HFFc6 (cell line): ENCODE measurements at places on chromosomes 3 and 15. TPM values are rescaled to one million over a fixed set of nuclear protein-coding genes. Genes with fewer than 3 reads are reported as not detected.
A peak's percentile ranks its signal among the peaks of the same experiment; 100 is the strongest.

Gene CCDC51
- 10.1 to 15.7 TPM (median 13.6 TPM) in 3 replicates for total RNA-seq

Gene THUMPD3
- total RNA-seq: 43.4 and 52.5 TPM in 2 replicates

Gene SLC38A3
- total RNA-seq: 0.16 TPM in 1 of 3 replicates, not detected in the others

Gene PCSK6
- total RNA-seq: not detected in 3 replicates

Gene ACKR4
- 0.57 to 6.3 TPM (median 2.0 TPM) in 3 replicates for total RNA-seq

Gene ZBED2
- 0.09 to 0.18 TPM (median 0.10 TPM) in 3 replicates for total RNA-seq

Gene SEMA3B
- total RNA-seq: 18.3 to 23.1 TPM (median 22.6 TPM) in 3 replicates

Gene PRR20G
- not detected in 3 replicates for total RNA-seq

Gene SLCO3A1
- total RNA-seq: 8.8 to 19.4 TPM (median 10.9 TPM) in 3 replicates

Gene MLH1
- total RNA-seq: 26.2 to 37.3 TPM (median 32.1 TPM) in 3 replicates

Gene CYP1A2
- not detected in 3 replicates for total RNA-seq

DNA sequence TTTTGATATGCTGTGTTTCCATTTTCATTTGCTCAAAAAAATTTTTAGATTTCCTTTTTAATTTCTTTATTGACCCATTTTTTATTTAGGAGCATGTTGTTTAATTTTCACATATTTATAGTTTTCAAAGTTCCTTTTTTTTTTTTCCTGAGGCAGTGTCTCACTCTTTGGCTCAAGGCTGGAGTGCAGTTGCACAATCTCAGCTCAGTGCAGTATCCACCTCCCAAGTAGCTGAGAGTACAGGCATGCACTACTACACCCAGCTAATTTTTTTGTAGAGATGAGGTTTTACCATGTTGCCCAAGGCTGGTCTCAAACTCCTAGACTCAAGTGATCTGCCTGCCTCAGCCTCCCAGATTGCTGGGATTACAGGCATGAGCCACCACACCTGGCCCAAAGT, 36.2 kb downstream of the PFN2 start:
- H3K4me1 ChIP-seq: peaks cover 49% of the 10 kb centered on the region
- H3K27me3 ChIP-seq: peaks cover 2% of the 10 kb centered on the region; the same call in 1 of the 2 replicates

- H3K4me3 ChIP-seq: no peak overlapping the region
- H3K36me3 ChIP-seq: peaks cover 10% of the 10 kb centered on the region; the same call in 1 of the 2 replicates
- no peaks in the 10 kb centered on the region for H3K4me1 ChIP-seq
- no peak overlapping the region for H3K27ac ChIP-seq
Observed at GRCh38 chr15:76278651-76279050, 32.6 kb downstream of the ETFA start.

- H3K36me3 ChIP-seq: no peaks in the 10 kb centered on the region
- H3K27me3 ChIP-seq: peaks cover 37% of the 10 kb centered on the region
- no peak overlapping the region for H3K4me3 ChIP-seq
- DNase-seq: no peak
Observed at GRCh38 chr3:14792691-14793121, 26.1 kb upstream of the FGD5 start.

- no peak for DNase-seq
- no peaks in the 10 kb centered on the region; the same call in 1 of the 2 replicates for H3K27me3 ChIP-seq
- H3K4me1 ChIP-seq: peaks cover 20% of the 10 kb centered on the region
- H3K4me3 ChIP-seq: no peak overlapping the region
Observed at GRCh38 chr15:31387092-31387478, 60.5 kb downstream of the KLF13 start.

DNA sequence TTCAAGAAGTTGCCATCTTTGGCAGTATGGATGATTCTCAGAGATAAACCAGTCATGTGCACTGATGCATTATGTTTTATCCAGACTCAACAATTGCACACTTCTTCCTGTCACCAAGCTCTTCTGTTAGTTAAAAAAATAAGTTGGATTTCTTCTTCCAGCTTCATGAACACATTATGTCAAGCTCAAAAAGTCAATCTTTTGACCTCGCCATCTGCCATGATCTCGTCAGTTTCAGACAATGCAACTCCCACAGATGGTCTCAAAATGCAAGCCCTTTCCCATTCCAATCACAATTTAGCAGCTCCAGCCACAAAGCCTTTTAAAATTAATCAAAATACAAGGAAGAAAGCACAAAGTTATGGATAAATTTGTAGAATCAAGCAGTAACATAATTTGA, 42.8 kb downstream of the TFDP2 start:
- no peaks in the 10 kb centered on the region for H3K36me3 ChIP-seq
- no peaks in the 10 kb centered on the region for H3K27me3 ChIP-seq
- no peak overlapping the region for H3K4me3 ChIP-seq
- H3K4me1 ChIP-seq: peaks cover 12% of the 10 kb centered on the region
- no peak for DNase-seq

- DNase-seq: peak; percentile 38
- H3K27me3 ChIP-seq: peaks cover 3% of the 10 kb centered on the region
- no peak overlapping the region for H3K4me3 ChIP-seq
- H3K27ac ChIP-seq: no peak overlapping the region
- H3K36me3 ChIP-seq: no peaks in the 10 kb centered on the region
- H3K4me1 ChIP-seq: peaks cover 31% of the 10 kb centered on the region
Observed at GRCh38 chr3:14329116-14329830, 73.1 kb upstream of the SLC6A6 start.

DNA sequence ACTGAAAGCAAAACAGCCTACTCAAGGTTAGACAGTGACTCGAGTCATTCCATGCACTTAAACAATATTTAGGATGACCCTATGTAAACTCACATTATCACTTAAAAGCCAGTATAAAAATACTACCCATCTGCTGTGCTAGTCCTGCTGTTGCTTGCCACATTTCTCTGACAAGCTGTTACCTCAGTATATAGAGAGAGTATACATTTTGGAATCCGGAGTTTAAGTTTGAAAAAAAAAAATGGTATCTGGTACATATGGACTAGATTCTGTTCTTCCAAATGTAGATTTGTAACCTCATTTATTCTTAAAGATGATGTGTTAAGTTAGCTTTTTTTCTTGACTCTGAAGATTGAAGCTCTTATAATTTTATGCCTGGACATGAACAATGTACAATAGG, 503.8 kb upstream of the TPRG1 start:
- DNase-seq: no peak
- no peak overlapping the region for H3K27ac ChIP-seq
- peaks cover 16% of the 10 kb centered on the region for H3K4me1 ChIP-seq
- no peak overlapping the region for H3K4me3 ChIP-seq

DNA sequence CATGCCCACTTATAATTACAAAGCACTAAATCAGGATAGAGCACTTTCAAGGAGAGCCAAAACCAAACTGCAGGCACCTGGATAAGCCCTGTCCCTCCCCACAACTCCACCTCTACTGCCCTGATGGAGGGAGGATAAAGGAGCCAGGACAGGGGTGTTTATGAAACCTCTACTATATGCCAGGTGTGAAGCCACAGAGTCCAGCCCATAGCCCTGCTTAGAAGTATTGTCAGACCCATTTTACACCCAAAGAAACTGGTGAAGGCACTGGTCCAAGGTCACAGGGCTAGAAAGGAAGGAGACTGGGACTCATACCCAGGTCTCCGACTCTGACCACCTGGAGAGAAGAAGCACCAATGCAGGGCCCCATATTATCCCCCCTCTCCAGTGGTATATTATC, 48.7 kb downstream of the SH3BP5 start:
- H3K4me3 ChIP-seq: no peak overlapping the region
- no peaks in the 10 kb centered on the region for H3K36me3 ChIP-seq
- H3K27ac ChIP-seq: no peak overlapping the region
- H3K4me1 ChIP-seq: peaks cover 38% of the 10 kb centered on the region

DNA sequence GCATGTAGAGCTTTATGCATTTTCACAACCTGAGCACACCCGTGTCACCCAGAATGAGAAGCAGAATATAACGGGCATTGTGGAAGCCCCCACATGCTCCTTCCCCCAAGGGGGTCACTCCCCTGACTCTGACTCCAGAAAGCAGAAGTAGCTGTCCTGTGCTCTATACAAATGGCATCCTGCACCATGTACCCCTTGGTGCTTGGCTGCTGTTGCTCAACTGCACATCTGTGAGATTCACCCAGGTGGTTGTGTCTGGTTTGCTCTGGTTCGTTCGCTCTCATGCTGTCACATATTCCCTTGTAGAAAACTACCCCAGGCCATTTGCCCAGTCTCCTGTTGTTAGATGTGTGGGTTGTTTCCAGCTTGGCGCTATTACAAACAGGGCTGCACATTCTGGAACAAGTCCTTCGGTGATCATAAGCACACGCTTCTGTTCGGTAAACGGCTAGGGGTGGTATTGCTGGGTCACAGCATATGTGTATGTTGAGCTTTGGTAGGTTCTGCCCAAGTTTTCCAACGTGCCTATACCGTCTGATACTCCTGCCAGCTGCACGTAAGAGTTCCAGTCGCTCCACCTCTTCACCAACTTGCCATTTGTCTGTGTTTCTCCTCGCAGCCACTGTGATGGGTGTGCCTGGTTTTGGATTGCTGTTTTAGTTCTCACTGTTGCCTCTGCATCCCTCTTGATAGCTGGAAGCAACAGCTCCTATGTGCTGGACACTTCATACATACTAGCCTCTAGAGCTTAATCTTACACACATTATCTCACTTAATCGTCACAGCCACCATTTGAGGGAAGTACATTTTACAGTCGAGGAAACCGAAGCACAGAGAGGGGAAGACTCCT, 65.4 kb upstream of the SLC6A6 start:
- no peak overlapping the region for H3K27ac ChIP-seq
- no peaks in the 10 kb centered on the region for H3K36me3 ChIP-seq
- H3K4me3 ChIP-seq: no peak overlapping the region

DNA sequence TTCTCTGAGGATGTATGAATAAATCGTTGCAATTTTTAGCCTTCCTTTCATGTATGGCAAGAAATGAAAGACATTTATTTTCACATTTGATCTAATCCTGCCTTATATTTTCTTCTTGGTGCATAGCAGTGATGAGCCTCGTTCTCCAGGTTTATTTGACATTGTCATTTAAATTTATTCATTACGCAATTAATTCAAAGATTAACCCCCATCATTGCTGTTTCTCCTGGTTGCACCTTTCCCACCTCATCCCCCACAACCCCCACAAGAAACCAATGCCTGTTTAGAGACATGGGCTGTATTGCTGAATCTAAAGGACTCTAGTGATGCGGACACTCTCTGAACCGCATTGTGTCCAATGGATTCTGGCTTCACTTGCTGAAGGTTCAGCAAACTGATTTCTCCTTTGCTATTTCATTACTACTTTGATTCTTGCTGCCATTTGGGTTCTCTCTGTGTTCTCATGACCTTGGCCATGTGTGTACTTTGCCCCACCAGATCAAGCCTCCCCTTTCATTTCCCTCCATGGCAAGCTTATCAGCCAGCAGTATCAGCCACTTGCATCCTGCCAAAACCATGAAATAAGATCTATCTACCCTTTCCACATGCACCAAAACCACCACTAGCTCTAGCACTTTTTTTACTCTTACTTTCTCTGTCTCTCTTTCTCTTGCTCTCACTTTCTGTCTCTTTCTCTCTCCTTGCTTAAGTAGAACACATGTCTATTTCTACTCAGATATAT, 382.7 kb downstream of the GBE1 start:
- H3K36me3 ChIP-seq: no peaks in the 10 kb centered on the region
- no peak for DNase-seq
- no peaks in the 10 kb centered on the region for H3K4me1 ChIP-seq
- no peak overlapping the region for H3K4me3 ChIP-seq
- no peak overlapping the region for H3K27ac ChIP-seq

DNA sequence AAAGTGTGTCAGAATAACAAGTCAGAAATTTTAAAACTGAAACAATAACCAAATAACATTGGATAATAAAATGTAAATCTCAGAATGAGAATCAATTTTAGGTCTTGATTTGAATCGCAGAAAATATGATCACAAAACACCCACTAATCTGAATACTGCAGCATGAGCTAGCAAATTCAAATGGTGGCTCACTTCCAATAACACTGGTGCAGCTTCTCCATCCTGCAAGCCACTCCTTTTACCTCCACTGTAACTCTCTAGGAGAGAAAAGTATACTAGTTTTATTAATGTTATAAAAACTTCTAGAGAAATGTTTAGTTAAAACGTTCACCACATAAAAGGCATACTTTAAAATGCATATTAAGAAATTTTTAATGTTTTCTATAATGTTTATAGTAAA, 30.4 kb downstream of the UBE3A start:
- no peaks in the 10 kb centered on the region; the same call in 1 of the 2 replicates for H3K27me3 ChIP-seq
- DNase-seq: no peak

- peaks cover 8% of the 10 kb centered on the region for H3K4me1 ChIP-seq
- no peak overlapping the region for H3K4me3 ChIP-seq
- H3K27me3 ChIP-seq: peaks cover 37% of the 10 kb centered on the region
- H3K27ac ChIP-seq: no peak overlapping the region
- DNase-seq: peak; percentile 38
Observed at GRCh38 chr3:123353850-123354233, 95.0 kb downstream of the ADCY5 start.

DNA sequence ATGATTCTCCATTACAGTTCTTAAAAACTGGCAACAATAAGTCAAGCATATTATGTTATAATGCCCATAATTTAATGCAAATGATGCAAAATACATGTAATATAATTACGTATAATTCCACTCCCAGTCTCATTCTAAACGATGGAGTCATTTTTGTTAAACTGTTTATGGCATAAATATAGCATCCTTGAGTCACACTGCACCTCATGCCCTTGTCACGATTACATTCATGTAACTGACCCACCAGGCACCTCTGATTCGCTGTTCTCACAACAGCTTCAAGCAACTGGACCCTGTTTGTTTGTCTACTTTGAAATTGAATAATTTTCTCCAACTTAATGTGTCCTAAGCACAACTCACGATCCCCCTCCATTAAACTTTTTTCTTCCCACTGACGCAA, 148.0 kb upstream of the LRTM1 start:
- H3K36me3 ChIP-seq: no peaks in the 10 kb centered on the region
- no peak overlapping the region for H3K4me3 ChIP-seq
- no peak for DNase-seq
- H3K27ac ChIP-seq: no peak overlapping the region
- peaks cover 1% of the 10 kb centered on the region; the same call in 1 of the 2 replicates for H3K27me3 ChIP-seq
- peaks cover 7% of the 10 kb centered on the region for H3K4me1 ChIP-seq

DNA sequence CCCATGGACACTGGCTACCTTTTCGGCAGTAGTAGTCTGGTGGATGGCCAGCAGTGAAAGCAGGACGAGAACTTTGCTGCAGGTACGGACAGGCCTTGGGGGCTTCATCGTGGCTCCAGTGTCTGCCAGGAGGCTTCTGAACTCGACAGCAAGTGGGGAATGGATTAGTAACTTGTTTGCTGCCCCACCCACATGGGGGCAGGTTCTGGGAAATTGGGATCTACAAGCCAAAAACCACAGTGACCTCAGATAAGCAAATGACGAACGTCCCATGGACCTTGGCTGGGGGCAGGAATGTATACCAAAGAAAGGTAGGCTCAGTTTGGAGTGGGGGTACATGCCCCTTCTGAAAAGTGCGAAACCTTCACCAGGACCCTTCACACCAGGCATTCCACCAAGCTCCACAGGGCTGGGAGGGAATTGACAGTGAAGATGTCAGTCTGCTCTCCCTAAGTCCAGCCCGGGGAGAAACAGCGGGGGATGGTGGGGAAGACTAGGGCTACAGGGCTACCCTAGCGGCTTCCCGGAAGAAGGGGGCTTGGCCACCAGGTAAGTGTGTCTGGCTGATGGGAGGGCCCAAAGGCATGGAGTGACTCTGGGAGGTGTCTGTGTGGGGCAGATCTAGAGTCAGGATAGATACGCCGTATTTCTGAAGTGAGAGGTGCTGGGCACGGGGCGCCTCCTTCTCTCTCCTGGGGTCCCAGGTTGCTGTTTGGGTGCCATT, at the start of gene ITIH4:
Gene ITIH4, minus strand, starts transcription at position 138 of the 724 bp plus-strand sequence. Its CDS starts 30 bp downstream, at position 108.
- H3K4me1 ChIP-seq: peaks cover 28% of the 10 kb centered on the region
- H3K4me3 ChIP-seq: peak within 1 kb of the TSS; percentile 36; the same call in 1 of the 2 replicates
- peaks cover 14% of the 10 kb centered on the region for H3K27me3 ChIP-seq
- DNase-seq: no peak
- peak within 1 kb of the TSS; percentile 69 for H3K27ac ChIP-seq
- no peaks in the 10 kb centered on the region for H3K36me3 ChIP-seq

- H3K27me3 ChIP-seq: no peaks in the 10 kb centered on the region; the same call in 1 of the 2 replicates
- H3K4me3 ChIP-seq: no peak overlapping the region
- H3K4me1 ChIP-seq: peaks cover 85% of the 10 kb centered on the region
- peaks cover 20% of the 10 kb centered on the region for H3K36me3 ChIP-seq
- H3K27ac ChIP-seq: no peak overlapping the region
Observed at GRCh38 chr3:172213904-172214303, 174.5 kb downstream of the FNDC3B start.
